T follicular helper cell (primary cell): ENCODE measurements at places on chromosomes 16 and 17.

- DNase-seq: no peak
Measured at GRCh38 chr17:41010441-41010840, 1.5 kb upstream of the KRTAP3-1 start.

DNA sequence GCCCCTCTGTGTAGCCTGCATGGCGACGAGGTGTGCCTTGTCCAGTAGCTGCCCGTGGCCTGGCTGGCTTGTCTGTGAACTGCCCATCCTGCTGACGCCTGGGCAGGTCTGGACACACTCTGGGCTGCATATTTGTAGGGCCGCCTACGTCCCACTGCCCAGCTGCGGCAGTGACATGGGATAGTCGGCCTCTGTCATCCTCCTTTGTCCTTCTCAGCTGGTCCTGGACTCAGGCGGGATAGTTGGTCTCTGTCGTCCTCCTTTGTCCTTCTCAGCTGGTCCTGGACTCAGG lies 14.5 kb downstream of the CARD14 start:
- no peak for DNase-seq

- DNase-seq: no peak
Measured at GRCh38 chr17:73625006-73625405, 19.2 kb downstream of the SDK2 start.

GRCh38 chr16:79501446-79501845 lies 99.1 kb downstream of the MAF start:
- DNase-seq: no peak

DNA sequence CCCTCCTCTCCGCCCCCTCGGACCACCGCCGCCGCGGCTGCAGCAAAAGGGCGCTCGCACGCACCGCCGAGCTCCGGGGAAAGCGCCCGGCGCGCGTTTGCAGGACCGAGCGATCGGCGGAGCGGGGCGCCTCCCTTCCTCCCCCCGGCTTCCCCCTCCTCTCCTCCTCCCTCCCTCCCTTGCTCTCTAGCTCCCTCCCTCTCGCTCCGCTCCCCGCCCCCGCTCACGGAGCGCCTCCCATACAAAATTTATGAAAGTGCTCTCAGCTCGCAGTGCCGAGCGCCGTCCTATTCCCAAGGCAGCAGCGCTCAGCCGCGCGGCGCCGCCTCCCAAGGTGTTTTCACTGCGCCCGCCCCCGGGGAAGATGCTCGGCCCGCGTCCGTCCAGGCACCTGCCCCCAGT lies at the start of gene RTN4RL1:
TSS of gene RTN4RL1 (minus strand) at position 115 of the 402 bp plus-strand sequence. CDS start 469 bp downstream, outside the sequence.
- peak; percentile 73 for DNase-seq

GRCh38 chr16:88286301-88286923 lies 96.3 kb upstream of the ZNF469 start:
- DNase-seq: no peak

DNA sequence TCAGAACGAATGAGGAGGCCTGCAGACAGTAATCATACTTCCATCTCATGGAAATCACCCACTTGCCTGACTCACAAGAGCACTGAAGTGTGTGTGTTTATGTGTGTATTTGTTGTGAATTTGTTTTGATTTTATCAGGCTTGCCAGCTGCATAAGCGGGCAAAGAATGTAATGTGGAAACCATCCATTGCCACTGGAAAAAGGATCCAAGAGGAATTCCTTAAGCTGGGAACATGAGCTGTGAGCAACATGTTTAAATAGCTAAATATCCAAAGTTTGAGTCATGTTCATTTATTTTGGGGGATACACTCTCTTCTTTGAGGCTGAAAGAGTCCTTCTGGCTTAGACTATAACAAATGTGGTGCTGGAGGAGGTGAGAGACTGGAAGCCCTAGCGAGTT lies 198.4 kb upstream of the TBX2 start:
- DNase-seq: no peak

DNA sequence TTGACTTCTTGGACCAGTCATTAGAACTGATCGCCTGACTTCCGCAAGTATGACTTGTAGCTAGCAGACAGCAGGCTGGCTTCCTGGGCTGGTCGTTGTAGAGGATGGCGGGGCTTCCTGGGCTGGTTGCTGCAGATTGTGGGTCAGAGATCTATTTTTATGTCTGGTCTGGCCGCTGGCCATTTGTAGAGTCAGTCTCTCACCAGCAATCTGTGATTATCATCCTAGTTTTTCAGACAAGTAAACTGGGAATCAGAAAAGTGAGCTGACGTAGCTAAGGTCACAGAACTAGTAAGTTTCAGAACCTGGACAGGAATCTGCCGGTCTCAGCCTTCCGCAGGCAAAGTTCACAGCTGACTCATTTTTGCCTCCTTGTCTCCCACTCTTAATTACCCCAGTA lies 19.1 kb downstream of the GPR142 start:
- no peak for DNase-seq

DNA sequence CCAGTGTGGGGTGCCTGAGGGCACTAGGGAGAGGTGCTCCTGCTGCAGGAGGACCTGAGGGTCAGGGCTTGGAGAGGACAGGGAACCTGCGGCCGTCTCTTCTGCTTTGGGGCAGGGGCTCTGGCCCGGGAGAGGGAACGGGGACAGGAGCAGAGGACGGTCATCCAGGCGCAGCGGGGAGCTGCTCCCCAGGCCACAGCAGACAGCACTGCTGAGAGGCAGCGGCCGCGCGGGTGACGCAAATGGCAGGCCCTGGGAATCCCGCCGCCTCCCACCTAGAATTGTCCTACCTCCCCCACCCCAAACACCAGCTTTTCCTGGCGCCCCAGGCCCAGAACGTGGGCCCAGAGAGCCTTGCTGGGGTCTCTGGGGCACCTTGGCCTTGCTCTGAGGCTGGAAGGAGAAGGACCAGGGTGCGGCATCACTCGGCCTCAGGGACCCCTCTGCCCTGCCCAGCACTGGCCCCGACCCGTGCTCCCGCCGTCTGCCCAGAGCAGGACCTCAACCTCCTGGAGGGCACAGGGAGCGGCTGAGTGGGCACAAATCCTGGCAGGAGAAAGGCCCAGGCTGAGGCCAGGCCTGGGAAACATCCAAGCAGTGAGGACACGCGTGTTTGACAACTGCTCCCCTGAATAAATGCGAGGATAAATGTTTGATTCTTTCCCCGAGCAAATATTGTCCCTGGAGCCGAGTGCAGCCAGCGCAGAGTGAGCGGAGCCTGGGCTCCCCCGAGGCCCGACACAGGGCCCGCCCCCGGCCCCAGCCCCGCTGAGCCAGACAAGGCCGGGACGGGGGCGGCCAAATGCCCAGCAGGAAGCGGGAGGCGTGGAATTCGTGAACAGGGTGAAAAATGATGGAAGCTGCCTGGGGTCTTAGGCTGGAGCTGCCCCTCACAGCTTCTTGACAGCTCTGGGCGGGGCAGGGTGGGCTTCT lies 8.5 kb downstream of the SSTR5 start:
- no peak for DNase-seq

GRCh38 chr17:63447471-63448009 lies 1.4 kb upstream of the CYB561 start:
- DNase-seq: no peak

- DNase-seq: no peak
Measured at GRCh38 chr17:51795401-51795800, 363.1 kb downstream of the CA10 start.

DNA sequence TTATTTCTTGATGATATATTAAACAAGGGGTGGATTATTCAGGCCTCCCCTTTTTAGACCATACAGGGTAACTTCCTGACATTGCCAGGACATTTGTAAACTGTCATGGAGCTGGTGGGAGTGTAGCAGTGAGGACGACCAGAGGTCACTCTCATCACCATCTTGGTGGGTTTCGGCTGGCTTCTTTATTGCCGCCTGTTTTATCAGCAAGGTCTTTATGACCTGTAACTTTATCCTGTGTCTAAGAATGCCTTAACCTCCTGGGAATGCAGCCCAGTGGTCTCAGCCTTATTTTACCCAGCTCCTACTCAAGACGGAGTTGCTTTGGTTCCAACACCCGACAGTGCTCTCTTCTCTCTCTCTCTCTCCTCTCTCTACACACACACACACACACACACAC lies 221.9 kb downstream of the C16orf95 start:
- no peak for DNase-seq

- DNase-seq: peak; percentile 91
Measured at GRCh38 chr17:2814481-2815341, 18.5 kb downstream of the RAP1GAP2 start.

GRCh38 chr17:67098006-67098405 lies 53.7 kb downstream of the CACNG1 start:
- no peak for DNase-seq

DNA sequence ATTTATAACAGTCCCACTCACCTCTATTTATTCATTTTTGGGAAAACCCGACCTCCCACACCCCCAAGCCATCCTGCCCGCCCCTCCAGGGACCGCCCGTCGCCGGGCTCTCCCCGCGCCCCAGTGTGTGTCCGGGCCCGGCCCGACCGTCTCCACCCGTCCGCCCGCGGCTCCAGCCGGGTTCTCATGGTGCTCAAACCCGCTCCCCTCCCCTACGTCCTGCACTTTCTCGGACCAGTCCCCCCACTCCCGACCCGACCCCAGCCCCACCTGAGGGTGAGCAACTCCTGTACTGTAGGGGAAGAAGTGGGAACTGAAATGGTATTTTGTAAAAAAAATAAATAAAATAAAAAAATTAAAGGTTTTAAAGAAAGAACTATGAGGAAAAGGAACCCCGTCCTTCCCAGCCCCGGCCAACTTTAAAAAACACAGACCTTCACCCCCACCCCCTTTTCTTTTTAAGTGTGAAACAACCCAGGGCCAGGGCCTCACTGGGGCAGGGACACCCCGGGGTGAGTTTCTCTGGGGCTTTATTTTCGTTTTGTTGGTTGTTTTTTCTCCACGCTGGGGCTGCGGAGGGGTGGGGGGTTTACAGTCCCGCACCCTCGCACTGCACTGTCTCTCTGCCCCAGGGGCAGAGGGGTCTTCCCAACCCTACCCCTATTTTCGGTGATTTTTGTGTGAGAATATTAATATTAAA lies 638 bp upstream of the TMEM88 start:
- no peak for DNase-seq

GRCh38 chr16:1818204-1818872 lies 8.3 kb downstream of the HAGH start:
- DNase-seq: no peak

DNA sequence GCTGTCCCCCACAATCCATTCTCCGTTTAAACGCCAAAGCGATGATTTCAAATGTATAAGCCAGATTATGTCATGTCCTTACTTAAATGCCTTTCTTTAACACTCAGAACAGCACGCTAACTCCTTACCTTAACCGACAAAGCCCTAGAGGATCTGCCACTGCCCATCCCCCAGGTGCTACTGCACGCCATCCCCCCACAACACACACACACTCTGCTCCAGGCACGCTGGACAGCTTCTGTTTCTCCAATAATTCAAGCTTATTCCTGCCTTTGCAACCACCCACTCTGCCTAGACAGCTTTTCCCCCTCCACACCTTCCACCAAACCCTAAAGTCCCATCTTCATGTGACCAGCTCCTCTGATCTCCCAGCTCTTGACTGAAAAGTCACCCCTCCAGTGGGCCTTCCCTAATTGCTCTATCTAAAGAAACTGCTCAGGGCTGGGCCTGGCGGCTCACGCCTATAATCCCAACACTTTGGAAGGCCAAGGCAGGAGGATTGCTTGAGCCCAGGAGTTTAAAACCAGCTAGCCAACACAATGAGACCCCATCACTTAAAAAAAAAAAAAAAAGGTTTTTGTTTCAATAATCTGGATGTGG lies 38.9 kb upstream of the RPL38 start:
- DNase-seq: no peak

DNA sequence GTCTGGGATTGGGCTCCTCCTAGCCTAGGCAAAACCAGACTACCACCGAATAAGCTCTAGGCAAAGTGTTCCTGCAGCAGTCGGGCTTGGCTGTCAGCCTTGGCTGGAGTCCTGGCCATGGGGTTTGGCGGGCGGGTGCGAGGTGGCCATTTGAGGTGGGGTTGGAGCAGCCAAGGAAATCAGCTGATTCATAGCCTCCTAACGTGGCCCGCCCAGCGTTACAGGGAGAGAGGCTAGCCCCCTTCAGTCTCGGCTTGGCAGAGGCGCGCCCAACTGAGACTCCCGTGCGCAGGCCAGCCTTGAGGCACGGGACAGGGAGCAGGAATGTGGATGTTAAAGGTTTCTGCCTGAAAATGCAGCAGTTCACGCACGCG lies 1.9 kb downstream of the PMP22 start:
- no peak for DNase-seq

DNA sequence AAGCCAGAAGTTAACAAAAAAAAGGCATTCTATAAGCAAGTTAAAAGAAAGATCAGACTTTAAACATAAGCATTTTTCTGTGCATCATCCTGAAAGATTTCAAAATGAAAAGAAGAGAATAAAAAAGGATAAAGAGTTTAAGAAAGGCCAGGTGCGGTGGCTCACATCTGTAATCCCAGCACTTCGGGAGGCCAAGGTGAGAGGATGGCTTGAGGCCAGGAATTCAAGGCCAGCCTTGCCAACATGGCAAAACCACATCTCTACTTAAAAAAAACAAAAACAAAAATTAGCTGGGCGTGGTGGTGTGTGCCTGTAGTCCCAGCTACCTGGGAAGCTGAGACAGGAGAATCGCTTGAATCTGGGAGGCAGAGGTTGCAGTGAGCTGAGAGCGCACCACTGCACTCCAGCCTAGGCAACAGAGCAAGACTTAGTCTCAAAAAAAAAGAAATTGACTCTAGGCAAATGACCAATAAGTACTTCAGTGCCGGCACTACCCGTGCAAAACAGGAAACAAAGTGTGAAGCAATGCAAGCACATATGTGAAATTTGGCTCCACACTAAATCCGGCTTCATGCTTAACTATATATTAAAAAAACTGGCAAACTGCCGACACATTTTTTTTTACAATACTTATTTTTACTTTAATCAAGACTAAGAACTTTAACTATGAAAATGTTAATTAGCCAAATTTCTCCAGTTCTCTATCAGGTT lies 83.2 kb upstream of the C17orf78 start:
- no peak for DNase-seq

DNA sequence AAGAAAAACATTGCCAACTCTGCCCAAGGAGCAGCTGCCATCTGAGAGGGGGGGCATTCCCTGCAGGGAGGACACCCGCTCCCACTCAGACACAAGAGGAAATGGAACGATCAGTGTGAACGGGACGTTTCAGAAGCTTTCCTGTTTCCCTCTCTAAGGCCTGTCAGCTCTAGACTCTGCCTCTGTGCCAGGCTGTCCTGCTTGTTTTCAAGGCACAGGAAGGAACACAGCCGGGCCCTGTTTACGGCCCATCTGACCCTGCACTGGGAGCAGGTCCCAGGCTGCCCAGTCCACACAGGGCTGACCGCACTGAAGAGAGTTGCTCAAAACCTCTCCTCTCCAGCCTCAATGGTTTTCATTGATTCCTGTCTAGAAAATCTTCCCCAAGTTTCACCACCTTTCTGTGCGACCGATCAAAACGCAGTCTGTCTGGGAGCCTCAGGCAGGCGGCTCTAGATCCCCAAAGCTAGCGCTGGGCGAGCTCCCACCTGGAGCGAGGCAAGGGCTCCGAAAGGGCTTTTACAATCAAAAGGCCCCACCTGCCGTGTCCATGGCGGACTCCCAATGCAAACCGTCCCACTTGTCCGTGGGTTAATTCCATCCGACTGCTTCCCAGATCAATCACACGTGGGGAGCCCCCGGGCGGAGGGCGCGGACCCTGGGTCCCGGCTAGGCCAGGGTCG lies 1.5 kb downstream of the PIEZO1 start:
- no peak for DNase-seq

- DNase-seq: no peak
Measured at GRCh38 chr16:63059676-63060075, 1023.4 kb upstream of the CDH8 start.
